ENCODE measurements at places on chromosomes 7 and 10.

- DNase-seq, result no peak
Measured at GRCh38 chr7:92487804-92488203, 10.1 kb upstream of the ERVW-1 start.

DNA sequence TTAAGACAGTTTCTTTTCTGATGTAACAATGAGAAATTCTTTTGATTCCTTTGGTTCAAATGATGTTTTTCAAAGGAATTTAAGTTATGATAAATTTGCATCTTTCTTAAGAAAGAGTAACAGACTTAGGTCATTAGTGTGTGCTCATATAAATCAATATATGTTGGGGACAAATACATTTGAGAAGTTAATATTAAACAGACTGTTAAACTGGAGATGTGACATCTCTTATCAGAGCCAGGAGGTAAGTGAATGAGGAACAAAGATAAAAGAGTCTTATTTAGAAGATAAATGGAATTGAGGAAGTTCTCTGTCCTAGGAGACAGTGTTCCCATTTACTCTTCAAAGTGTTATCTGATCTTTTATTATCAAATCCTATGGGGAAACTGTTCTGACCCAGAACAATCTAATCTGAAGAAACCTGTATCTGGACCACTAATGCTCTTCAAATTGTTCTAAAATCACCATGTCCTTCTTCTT is 104.8 kb upstream of the LAMB4 start:
- no peak for DNase-seq

DNA sequence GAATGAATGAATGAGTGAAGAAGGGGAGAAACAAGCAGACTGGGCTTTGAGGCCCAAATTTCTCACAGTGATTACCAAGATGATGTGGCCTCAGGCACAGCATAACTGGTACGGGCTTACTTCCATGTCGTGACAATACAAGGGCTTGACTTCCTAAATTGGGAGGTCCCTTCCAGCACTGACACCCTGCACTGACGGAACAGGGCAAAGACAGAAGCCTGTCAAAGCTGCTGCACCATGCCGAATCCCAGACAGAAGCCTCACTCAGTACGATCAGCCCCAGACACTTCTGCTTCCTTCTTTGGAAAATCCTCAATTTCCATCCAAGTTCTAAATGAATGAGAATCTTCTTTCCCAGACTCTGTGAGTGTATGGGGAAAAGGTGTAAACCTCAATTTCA is 51.9 kb downstream of the GNA12 start:
- DNase-seq, result no peak

DNA sequence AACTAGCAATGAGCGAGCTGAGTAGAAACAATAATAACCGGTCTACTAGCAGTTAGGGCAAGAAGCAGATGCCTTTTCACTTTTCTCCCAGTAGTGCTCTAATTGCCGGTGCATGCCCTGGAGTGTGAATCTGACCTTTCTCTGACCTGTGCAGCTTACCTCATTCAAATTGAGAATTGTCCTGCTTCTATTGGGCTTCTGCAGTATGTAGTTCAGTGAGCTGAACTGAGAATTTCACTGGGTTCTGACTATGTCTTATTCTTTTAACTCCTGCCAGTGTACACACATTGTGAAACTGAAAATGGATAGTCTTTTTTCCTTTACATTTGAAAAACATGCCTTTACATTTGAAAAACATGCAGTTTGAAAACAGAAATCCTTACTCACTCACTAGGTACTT is 157.9 kb upstream of the GRM3 start:
- no peak for DNase-seq

GRCh38 chr7:38682606-38683005 is 51.4 kb upstream of the AMPH start:
- DNase-seq, result no peak

- DNase-seq, result no peak
Measured at GRCh38 chr7:34445653-34446052, 212.4 kb upstream of the NPSR1 start.

DNA sequence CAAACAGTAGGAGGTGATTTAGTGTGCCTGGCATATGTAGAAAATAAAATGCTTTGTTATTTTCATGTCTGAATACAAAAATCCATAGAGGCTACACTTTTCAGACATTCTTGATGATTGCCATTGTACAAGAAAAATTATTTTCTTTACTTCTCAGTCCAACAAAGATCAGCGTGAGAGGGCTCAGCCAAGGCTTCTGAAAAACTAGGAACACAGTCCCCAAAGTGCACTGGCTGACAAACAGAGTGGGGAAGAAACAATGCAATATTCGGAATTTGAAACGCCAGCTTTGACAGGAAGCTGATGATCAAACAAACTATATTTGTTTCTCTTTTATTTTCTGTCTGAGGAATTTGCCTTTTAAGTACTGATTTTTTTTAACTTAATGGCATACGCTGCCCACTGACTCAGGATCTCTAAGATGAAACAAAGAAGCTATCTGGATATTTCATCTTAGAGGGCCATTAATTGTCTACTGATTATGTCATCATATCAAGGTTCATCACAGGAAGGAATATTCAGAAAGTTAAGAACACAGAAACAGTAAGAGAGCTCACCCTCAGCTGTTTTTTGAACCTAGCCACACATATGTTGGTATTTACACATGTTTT is 197.0 kb upstream of the INHBA start:
- DNase-seq, result no peak

GRCh38 chr10:6721480-6721879 is 141.4 kb upstream of the PRKCQ start:
- no peak for DNase-seq

- no peak for DNase-seq
Measured at GRCh38 chr10:60576130-60577069, 186.7 kb upstream of the ANK3 start.

- DNase-seq, result no peak
Measured at GRCh38 chr10:54708021-54708420, 93.0 kb downstream of the PCDH15 start.

DNA sequence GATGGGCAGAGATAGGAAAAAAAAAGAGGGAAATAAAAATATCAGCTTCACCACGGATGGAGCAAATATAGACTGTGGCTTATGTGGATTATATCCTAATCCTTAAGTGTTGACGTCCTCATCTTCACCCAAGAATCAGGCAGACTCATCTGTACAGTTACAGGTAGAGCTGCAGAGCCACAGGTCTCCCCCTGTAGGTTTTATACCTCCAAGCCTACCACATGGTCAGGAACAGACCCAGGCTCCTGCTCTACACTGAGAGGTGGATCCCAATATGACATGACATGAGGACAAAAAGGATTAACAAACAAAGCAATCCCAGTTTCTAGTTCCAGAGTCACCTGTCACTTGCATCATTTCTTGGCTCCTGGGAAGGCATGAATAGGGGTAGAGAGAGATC is 400.8 kb downstream of the SEMA3D start:
- DNase-seq, result no peak

GRCh38 chr7:32381024-32381601 is 109.1 kb downstream of the LSM5 start:
- no peak for DNase-seq

GRCh38 chr10:26579256-26580063 is 118.0 kb upstream of the PDSS1 start:
- DNase-seq, result no peak

DNA sequence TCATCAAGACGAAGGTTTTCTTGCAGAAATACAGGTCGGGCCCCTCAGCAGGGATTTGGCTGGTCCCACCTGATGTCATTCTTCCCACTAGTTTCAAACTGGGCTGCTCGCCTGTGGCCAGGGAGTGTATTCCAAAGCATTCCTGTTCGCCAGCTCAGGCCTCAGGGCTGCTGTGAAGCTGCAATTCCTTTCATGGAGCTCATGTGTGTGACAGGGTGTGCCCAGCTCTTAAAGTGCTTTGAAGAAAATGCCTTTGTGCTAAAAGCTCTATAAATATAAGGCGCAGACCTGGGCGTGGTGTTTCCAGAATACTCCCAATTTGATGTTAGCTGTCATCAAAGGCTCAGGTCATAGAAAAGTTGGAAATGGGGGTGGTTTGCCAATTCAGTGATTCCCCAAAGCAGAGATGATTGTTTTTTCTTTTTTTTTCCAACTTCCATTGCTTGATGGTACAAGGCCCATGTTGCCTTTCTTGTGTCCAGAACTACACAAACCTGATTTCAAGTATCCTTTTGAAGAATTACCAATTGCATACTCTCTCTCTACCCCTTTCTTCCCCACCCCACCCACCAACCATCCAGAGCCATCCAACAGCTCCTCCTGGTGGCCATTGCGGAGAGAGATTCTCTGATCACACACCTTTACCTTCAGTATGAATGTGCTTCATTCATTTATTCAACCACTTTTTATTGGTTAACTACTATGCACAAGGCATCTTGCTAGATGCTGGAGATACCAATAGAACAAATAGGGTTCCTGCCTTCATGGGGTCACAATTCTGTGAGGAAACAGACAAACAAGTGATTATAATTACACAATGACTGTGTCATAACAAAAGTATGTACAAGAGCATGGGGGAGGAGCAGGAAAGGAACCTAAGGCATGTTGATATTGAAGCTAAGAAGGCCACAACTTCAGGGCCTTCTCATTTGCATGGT is 297.3 kb upstream of the LYZL1 start:
- DNase-seq, result no peak

GRCh38 chr7:121138262-121138933 is 149.9 kb downstream of the CPED1 start:
- peak; percentile 40 for DNase-seq

- peak; percentile 48 for DNase-seq
Measured at GRCh38 chr10:92242910-92243671, 47.8 kb downstream of the CPEB3 start.

GRCh38 chr7:129431911-129432643 is 2.2 kb upstream of the STRIP2 start:
- no peak for DNase-seq

DNA sequence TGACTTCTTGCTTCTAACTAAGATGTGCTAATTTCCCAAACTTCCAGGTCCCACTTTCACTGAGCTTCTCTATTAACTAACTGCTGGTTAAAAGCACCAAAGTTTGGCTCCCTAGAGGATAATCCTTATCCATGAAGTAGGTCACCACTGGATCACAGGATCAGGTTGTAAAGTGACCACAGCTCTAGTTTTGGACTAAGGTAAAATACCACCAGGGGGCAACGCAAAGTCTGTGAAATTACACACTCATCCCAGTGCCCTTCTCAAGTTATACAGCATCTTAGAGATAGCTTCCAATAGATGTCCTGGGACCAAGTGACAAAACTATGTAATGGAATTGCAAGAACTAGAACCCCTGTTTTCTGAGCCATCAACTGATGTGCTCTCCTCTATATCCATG is 116.4 kb upstream of the ASAH2 start:
- no peak for DNase-seq

GRCh38 chr7:25216837-25217236 is 11.4 kb downstream of the NPVF start:
- peak; percentile 44 for DNase-seq

DNA sequence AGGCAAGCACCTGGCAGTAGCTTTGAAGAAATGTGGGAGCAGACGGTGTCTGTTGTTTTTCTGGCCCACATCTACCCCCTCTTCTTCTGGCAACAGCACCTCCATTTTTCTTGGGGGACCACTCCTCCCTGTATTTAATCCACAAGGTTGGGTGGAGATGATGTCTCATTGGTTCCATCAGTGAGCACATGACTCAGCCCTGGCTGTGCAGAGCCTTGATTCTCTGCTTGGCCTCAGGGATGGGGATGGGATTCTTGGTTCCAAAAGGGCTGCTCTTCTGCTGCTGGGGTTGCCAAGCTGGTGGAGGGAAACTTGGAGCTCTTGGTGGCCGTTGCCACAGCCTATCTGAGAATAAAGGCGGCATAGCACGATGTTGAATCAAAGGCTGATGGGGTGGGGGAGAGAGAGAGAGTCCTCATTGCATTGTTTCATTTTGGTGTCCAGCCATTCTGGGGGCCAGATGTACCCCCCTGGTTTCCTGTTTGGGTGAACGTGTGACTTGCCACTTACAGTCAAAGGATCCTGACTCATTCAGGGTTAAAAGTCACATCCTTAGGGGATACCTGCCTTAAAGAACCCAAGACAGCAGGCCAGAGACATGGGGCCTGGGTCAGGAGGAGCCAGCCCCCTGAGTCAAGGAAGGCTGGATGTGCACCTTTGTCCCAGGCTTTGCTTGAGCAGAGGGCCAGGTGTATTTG is 25.9 kb downstream of the GRK5 start:
- no peak for DNase-seq

DNA sequence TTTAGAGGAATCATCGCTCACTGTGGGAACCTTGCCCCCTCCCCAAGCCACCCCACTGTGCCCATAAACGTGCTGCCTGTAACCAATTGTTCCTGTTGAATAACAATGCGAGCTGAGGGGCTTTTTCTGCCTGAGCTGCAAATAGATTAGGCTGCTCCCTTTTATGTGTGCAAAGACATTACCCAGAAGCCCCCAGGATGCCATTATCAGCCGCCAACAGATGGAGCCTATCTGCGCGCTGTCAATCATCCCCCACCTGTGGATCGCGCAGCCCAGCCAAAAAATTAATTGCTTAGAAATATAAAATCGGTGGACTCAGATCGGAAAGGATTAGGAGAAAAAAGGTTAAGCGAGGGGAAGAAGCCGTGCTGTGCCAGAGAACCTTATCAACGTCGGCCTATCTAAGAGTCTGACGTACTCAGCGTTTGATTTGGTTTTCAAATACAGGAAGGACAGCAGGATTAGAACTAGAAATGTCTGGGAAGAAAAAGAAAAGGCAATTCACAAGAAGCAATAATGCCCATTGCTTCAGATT is 167.3 kb upstream of the MYO3A start:
- DNase-seq, result no peak

- DNase-seq, result no peak
Measured at GRCh38 chr10:31773749-31774298, 154.8 kb downstream of the ARHGAP12 start.

GRCh38 chr7:99141841-99142726 is 1.8 kb downstream of the SMURF1 start:
- DNase-seq, result peak; percentile 49

DNA sequence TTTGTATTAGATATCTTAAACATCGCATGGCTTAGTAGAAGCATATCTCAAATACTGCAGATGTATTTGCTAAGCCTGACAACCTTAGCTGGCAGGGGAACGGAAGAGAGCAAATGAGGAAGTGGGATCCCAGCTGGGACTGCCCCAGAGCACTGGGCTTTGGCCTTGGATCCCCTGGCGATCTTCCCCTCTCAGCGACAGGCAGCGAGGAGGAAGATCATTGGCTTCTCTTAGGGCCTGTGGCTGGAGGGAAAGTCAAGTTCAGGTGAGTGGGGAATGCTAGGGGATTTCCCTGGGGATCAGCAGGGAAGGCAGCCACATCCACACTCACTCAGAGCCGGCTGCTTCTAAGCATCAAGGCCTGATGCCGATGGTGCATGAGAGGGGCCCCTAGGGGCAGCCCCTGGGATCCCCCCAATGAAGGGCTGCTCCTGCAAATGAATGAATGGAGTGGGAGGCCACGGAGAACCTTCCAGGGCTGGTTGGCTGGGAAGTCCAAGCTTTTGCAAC is 42.0 kb downstream of the LYZL2 start:
- no peak for DNase-seq

DNA sequence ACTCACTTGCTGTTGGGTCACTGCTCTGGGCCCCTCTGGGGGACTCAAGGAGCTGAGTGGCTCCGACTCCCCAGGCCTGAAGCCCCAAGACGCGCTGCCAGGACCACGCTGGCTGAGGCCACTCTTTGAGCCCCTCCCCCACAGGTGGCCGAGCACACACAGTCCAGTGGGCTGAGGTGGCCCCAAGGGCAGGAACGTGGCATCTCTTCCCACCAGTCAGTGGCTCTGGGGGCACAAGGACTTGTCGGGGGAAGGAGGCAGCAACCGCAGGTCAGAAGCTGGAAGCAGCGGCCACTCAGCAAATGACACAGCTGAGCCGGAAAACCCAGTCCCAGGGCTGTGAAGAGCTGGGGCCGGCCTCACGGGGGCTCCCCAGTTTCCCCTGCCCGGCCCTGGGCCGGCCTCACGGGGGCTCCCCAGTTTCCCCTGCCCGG is 24.1 kb downstream of the GRIFIN start:
- no peak for DNase-seq

- DNase-seq, result no peak
Measured at GRCh38 chr10:93030409-93030808, 30.2 kb upstream of the CYP26C1 start.
